ENCODE measurements at places on chromosomes 6 and 20.

- no peak for DNase-seq
These were observed 101.6 kb upstream of the MYL9 start for GRCh38 chr20:36439731-36440072.

DNA sequence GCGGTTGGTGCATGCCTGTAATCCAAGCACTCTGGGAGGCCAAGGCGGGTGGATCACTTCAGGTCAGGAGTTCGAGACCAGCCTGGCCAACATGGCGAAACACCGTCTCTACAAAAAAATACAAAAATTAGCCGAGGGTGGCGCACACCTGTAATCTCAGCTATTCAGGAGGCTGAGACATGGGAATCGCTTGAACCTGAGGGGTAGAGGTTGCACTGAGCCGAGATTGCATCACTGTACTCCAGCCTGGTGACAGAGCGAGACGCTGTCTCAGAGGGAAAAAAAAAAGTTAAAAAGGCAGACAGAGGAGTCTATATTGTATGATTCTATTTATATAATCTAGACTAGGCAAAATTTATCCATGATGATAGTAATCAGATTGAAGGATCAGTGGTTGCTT is 27.3 kb upstream of the PLCG1 start:
- DNase-seq: no peak

- no peak for DNase-seq
These were observed 86.2 kb downstream of the CDS2 start for GRCh38 chr20:5212907-5213487.

GRCh38 chr6:168244961-168245551 is 74.5 kb downstream of the DACT2 start:
- no peak for DNase-seq

DNA sequence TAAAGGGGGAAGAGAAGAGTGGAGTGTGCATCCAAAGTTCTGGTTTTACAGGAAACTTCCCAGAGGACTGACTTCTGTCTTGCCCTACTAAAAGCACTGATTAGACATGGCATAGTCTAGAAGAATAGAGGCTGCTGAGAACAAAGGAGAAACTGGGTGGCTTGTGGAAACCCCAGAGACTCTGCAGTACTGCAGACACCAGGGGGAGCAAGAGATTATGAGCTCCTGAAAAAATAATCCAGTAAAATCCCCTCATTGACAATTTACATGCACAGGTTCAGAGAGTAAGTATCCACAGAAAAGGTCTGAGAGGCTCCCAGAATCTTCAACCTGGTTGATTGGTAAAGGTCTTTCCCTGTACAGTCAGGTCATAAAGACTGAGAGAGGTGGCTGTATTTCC is 48.7 kb upstream of the CLVS2 start:
- no peak for DNase-seq

- DNase-seq: no peak
These were observed 20.3 kb downstream of the TBPL1 start for GRCh38 chr6:133973109-133973971.

- DNase-seq: no peak
These were observed 221.3 kb downstream of the QKI start for GRCh38 chr6:163635731-163636364.

- no peak for DNase-seq
These were observed 23.0 kb downstream of the ZNF217 start for GRCh38 chr20:53570446-53571276.

DNA sequence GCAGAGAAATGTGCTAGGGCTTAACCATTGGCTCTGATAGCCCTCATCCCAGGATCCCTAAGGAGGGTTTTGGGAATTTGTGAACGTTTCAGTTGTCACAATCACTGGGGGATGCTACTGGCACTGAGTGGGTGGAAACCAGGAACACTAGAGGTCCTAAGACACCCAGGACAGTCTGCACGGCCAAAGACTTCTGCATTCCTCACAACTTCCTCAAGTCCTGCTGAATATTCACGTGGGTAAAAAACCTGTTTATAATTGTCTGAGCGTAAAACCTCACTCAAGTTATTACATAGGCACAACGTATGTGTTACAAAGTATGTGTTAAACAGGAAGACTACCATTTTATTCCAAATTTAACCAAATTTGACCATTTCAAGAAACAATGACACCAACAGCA is 52.4 kb downstream of the GMDS start:
- no peak for DNase-seq

DNA sequence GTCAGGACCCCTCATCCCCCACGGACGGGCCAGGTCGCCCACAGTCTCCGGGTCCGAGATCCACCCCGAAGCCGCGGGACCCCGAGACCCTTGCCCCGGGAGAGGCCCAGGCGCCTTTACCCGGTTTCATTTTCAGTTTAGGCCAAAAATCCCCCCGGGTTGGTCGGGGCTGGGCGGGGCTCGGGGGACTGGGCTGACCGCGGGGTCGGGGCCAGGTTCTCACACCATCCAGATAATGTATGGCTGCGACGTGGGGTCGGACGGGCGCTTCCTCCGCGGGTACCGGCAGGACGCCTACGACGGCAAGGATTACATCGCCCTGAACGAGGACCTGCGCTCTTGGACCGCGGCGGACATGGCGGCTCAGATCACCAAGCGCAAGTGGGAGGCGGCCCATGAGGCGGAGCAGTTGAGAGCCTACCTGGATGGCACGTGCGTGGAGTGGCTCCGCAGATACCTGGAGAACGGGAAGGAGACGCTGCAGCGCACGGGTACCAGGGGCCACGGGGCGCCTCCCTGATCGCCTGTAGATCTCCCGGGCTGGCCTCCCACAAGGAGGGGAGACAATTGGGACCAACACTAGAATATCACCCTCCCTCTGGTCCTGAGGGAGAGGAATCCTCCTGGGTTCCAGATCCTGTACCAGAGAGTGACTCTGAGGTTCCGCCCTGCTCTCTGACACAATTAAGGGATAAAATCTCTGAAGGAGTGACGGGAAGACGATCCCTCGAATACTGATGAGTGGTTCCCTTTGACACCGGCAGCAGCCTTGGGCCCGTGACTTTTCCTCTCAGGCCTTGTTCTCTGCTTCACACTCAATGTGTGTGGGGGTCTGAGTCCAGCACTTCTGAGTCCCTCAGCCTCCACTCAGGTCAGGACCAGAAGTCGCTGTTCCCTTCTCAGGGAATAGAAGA is 978 bp downstream of the HLA-A start:
- no peak for DNase-seq

DNA sequence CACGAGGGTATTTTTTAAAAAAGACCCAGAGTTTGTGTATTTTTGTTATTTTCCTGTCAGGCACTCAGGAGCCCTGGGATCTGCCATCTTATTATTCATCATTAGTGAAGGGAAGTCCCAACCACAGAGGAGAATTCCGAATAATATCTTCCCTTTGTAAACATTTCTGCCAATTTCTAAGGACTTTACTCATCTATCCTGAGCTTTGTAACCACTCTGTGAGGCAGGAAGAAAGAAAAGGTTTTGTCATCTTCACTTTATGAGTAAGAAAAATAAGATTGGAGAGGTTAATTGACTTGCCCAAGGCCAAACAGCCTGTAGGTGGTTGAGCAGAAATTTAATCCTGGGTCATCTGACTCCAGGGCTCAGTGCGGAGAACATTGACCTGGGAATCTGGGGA is 23.0 kb upstream of the IYD start:
- no peak for DNase-seq

DNA sequence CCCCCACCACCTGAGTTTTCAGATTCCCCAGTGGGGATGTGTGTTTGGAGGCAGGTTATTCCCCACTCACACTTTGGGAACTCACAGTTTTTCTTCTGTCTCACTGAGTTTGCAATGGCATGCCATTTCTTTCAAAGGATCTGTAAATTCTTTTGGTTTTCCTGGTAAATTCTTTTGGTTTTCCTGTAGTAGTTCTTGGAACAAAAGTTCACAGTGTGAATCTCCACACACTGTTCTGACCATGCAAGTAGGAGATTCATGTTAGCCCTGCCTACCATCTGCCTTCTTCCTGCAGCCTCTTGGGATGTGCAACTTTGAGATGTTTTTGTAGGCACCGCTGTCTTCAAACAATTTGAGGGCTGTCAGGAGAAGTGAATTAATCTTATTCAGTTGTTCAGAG is 165.6 kb upstream of the OGFRL1 start:
- no peak for DNase-seq

GRCh38 chr20:49306903-49307620 is 29.2 kb upstream of the ZNFX1 start:
- DNase-seq: no peak

- no peak for DNase-seq
These were observed 321.3 kb downstream of the TFAP2B start for GRCh38 chr6:51139950-51140385.

- DNase-seq: no peak
These were observed 1226.1 kb downstream of the GRIK2 start for GRCh38 chr6:102619585-102619984.

GRCh38 chr6:158644231-158645063 is at the start of gene DYNLT1:
TSS of gene DYNLT1 (minus strand) at chr6:158644743. CDS start at chr6:158644708, 35 bp downstream.
- DNase-seq: peak; percentile 79

GRCh38 chr6:3625980-3626563 is 125.4 kb downstream of the PXDC1 start:
- DNase-seq: no peak

DNA sequence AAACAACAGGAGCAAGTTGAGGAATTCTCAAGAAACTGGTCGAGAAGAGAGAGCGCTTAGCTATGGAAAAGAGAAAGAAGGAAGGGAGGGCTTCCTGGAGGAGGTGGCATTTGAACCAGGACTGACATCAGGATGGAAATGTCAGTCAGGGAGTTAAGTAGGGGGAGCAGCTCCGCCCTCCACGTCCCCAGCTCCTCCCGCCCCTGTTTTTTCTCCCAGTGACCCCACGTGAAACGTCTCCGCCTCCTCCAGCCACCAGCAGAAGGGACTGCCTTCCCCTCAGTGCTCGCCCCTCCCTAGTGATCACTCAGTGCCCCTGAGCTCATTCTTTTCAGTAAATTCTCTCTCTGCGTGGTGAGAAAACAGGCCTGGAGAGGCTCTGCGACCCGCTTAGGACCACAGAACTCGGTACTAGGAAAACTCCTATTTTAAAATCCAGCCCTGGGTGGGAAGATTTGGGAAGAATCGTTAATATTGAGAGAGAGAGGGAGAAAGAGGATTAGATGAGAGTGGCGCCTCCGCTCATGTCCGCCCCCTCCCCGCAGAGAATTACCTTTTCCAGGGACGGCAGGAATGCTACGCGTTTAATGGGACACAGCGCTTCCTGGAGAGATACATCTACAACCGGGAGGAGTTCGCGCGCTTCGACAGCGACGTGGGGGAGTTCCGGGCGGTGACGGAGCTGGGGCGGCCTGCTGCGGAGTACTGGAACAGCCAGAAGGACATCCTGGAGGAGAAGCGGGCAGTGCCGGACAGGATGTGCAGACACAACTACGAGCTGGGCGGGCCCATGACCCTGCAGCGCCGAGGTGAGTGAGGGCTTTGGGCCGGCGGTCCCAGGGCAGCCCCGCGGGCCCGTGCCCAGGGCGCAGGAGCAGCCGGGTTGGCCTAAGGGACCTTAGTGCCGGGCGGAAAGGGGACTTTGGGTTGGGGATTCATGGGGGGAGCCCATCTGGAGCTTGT is 4.6 kb downstream of the HLA-DPB1 start:
- no peak for DNase-seq

GRCh38 chr6:41163419-41163717 is 452 bp upstream of the TREM2 start:
- no peak for DNase-seq

- DNase-seq: no peak
These were observed 18.4 kb downstream of the SLC22A23 start for GRCh38 chr6:3438190-3439167.

DNA sequence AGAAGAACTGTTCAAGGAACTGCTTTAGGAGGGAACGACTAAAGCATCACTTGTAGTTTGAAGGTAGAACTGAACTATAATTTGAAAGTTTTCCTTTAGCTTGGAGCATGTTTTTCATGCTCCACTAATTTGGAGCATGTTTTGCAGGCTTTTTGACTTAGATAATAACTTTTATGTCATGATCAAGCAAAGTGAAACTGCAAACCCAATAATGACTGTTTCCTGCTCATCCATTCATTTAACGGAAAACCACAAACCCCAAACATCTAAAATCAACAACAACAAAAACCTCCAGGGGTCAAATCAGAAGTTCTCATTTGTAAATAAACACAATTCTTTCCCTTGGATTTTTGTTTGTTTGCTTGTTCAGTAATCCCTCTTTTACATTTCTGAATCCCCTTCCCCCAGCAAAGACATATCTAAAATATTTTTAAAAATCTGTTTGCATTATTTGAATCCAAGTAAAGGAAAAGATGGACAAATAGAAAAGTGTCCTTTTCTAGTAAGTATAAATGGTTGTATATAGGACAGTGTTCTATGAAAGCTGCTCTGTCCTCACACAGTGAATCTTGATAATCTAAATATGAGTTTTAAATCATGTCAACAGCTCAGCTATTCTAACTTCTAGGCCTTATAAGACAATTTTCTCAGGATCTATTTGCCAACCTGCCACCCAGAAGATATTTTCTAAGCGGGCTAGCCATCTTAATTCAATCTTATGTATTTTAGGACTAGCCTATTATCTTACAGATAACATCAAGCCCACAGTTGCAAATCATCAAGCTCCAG is 2.6 kb downstream of the SIM1 start:
- DNase-seq: no peak

DNA sequence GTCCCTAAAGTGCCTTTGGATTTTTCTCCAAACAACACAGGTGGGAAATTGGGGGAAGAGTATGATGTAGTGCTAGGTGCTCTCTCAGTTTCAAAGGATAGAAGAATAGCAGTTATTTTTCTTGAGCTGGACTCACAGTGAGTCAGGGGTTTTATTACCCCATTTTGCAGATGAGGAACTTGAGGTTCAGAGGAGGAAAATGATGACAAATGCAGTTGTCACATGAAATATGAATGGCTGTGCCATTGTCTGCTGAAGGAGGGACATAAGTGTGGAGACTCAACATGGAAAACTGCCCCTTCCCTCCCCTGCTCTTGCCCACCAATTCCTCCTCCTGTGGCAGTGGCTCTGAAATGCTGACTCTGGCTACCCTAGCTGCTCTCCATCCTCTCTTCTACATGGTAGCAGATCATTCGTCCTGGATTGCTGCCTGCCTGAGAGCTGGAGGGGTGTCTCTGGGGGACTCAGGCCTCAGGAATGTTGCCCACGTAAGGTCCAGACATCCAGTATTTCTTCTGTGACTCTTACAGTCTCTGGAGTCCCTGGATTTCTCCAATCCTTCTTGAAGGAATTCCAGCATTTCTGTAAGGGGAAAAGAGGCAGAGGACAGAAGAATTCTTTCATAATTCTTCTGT is 37.6 kb upstream of the EPB41L1 start:
- DNase-seq: no peak

DNA sequence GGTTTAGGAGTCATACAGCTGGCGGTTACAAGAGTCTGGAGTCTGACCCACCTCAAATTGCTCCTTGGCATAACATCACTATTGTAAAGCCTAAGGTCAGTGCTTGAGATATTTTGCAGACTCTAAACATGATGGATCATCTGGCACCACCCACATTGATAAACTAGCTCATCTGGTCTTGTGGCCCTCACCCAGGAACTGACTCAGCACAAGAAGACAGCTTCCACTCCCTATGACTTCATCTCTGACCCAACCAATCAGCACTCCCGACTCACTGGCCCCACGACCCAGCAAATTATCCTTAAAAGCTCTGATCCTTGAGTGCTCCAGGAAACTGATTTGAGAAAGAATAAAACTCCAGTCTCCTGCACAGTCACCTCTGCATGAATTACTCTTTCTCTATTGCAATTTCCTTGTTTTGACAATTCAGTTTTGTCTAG is 115.9 kb downstream of the CD24 start:
- no peak for DNase-seq

- no peak for DNase-seq
These were observed 441.4 kb downstream of the BCKDHB start for GRCh38 chr6:80547827-80548226.

Data from central memory CD8-positive, alpha-beta T cell (primary cell).